ENCODE measurements at places on chromosomes 6 and 20.
A peak's percentile ranks its signal among the peaks of the same experiment; 100 is the strongest.

GRCh38 chr20:23360531-23360930, 1.5 kb upstream of the GZF1 start:
- DNase-seq, result no peak

- no peak for DNase-seq
These were observed 212.5 kb downstream of the BMP7 start for GRCh38 chr20:57053793-57054552.

DNA sequence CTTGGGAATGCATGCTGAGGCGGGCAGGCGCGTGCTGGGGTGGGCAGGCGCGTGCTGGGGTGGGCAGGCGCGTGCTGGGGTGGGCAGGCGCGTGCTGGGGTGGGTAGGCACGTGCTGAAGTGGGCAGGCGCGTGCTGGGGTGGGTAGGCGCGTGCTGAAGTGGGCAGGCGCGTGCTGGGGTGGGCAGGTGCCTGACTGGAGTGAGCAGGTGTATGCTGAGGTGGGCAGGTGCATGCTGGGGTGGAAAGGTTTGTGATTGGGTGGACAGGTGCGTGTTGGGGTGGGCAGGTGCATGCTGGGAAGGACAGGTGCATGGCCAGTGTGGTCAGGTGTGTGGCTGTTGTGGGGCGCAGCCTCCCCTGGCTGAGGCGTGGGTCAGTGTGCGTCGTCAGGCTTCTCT, 404.1 kb downstream of the CDH4 start:
- no peak for DNase-seq

DNA sequence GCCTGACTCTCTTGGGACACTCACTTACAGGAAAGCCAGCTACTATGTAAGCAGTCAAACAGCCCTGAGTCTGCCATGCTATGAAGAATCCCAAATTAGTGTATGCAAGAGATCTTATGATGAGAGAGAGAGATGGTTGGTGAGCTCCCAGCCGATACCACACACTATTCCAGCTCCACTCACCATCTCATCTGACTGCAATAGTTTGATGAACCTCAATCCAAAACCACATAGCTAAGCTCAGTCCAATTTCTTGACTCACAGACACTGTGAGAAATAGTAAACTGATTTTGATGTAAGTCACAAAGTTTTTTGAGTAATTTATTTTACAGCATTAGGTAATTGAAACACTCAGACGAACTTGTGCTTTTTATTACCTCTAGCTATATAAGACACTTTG, 441.4 kb downstream of the COL12A1 start:
- no peak for DNase-seq

DNA sequence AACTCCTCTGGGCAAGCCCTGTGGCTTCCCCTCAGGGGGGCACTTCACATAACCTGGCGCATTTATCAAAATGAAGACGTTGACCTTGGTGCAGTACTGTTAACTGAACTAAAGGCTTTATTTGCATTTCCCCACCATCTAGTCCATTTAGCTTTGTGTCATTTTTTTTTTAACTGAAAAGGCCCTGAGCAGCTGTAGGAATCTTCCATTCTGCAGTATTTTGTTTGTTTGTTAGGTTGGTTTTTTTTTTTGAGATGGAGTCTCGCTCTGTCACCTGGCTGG, 10.7 kb downstream of the TMEM181 start:
- no peak for DNase-seq

- DNase-seq, result no peak
These were observed 72.7 kb downstream of the GINS1 start for GRCh38 chr20:25480156-25480555.

- no peak for DNase-seq
These were observed 228.0 kb downstream of the CLVS2 start for GRCh38 chr6:123224077-123224476.

DNA sequence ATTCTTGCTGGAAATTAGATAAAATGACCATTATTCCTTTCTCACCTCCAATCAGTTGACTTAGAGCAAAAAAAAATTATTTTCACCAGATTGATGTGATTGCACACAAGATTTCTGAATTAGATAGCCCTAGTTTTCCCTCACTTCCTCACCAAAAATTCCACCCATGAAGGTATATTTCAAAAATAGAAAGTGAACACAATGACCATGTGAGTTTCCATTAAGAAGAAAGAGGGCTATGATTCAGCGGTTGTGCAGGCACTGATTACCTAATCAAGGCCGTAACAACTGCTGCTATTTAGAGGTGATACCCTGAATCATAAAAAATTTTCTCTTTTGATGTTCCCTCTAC, 19.5 kb upstream of the RALGAPA2 start:
- DNase-seq, result no peak

DNA sequence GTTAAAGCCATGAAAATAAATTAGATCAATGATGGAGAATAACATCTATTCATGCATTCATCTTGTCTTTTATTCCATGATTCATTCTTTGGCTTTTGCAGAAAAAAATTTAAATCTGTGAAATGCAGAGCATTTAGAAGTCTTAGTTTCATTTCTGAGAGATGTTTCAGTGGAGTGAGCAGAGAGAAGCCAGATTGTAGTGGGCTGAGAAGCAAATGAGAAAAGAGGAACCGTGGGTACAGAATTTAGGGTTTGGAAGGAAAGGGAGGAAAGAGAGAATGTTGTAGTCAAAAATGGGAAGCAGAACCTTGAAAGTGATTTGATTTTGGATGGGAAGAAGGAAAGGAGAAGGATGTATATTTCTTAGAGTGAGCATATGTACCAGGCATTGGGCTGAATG, 260.3 kb upstream of the MAN1A1 start:
- DNase-seq, result no peak

DNA sequence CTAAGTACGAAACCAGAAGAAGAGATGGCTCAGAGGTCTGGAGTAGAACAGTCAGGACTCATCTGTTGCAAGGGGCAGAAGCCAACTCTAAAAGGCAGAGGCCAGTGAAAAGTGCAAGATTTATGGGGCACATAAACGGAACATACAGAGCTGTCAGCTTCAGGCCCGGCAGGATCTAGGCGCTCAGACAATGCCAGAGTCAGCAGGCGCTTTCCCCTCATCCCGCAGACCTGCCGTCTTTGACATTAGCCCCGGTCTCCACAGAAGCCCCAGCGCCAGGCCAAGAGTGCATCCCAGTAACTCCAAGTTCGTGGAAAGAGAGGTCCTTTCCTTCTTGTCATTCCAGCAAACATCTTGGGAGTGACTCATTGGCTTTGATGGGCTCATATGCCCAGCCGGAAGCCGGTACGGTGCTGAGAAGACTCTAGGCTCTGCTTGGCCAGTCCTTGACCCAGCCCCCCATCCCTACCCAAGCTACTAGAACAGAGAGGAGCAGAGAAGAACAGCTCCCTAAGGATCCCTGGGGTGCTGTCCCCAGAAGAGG, 260.9 kb downstream of the TAF4 start:
- DNase-seq, result no peak

DNA sequence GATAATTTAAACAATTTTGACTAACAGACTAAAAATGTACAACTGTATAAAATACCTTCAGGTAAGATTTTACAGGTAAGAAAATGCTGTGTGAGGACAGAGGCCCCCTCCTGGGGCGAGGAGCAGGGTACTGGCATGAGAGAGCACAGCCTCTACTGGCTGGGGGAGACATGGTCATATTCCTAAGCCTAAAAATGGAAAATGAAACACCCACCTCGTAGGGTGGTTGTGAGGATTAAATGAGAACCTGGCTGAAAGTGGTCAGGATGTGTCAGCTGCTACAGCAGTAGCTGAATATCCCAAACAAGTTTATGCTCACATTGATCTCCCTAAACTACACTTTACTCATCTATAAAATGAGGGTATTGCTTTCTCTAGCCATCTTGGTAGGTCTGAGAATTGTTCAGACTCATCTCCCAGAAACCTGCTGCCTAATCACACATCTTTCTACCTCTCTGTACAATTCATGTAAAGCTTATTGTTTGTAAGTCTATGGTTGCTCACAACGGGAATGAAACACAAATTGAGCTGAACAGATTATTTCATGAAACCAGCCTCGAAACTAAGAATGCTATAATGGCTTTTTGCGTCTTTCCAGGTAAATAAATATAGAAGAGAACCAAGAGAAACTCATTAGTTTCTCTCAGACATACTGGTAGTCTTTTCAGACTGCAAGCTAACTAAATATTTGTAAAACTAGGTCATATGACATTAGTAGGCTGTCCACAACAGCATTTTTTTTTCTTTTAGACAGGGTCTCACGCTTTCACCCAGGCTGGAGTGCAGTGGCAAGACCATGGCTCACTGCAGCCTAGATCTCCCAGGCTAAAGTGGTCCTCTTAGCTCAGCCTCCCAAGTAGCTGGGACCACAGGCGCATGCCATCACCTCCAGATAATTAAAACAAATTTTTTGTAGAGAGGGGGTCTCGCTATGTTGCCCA, 69.6 kb downstream of the POPDC3 start:
- DNase-seq, result no peak

- no peak for DNase-seq
These were observed 13.1 kb downstream of the UQCC1 start for GRCh38 chr20:35398660-35399144.

DNA sequence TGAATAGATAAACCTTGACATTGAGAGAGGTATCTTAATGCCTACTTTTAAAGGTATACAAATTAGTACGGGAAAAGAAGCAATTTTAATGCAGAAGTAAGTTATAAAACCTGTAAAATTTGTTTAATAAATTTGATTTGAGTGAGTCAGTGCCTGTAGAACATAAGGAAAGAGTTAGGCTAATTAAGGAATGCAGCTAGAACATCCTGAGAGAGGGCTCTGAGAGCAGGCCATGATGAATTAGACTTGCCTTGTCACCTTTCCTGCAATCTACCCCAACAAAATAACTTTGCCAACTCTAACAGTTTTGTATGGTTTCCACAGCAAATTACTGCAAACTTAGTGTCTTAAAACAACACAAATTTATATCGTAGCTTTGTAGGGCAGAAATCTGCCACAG, 700.8 kb downstream of the RFPL4B start:
- DNase-seq, result no peak

DNA sequence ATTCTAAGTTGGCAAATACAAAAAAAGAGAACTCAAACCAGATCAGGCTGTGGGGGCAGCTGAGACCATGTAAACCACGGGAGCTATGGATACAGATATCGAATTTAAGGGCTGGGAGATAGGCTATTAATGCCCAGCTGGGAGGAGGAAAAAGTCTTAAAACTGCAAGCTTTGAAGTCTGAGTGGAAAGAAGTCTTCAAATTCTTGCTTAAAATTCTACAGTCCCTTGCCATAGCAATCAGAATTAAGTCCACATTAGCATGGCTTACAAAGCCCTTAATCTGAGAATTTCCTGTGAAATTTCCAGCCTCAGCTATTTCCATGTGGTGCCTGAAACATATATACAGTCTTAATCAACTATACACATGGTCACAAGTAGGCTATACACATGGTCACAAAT, 465.0 kb upstream of the HSF2 start:
- DNase-seq, result no peak

GRCh38 chr20:25389858-25390537, 637 bp downstream of the ABHD12 start:
- no peak for DNase-seq

DNA sequence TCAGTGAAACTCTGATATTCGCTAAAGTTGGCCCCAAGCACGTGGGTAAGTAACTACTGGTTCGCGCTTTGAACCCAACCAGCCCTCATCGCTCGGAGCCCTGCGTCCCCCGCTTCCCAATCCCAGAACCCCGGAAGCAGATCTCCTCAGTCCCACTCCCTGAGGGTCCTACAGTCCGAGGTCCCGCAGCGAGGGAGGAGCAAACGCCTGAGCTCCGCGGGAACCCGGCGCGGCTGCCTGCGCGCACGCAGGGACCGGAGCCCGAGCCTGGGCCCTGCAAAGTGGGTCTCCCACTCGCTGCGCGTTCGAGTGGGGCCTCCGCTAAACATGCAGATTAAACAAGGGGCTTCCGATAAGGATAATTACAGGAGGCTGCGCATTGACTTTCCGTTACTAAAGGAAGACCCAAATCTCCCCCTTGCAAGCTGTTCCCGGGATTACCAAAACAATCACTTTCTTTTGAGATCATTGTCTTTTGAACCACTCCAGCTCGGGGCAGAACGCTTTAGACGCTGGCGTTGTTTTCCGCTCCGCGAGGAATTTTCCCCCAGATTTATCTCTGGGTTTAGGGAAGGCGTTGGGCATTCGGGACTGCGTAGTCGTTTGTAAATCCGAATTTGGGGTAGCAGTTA, 1.3 kb upstream of the VSX1 start:
- DNase-seq, result no peak

GRCh38 chr6:38290133-38290799, 349.5 kb downstream of the BTBD9 start:
- DNase-seq, result no peak

GRCh38 chr6:101482606-101483005, 89.1 kb downstream of the GRIK2 start:
- DNase-seq, result no peak

DNA sequence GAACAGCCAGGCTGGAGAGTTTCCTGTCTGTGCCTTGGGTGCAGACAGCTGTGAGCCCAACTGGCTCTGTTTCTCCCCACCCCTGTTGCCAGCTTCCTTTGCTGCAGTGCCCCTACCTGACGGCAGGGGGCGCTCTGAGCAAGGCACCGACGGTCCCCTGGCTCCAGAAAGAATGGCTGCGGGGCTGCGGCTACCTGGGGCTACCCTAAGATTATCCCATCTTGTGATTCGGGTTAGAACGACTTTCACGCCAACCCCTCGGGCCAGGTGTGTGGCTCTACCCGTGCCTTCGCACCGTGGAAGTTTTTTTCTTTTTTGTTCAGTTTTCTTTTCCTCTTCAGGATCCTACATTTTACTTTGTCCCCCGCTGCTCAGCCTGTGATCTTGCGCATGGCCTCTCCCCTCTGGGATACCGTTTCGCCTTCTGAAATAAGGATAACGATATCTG, 33.4 kb upstream of the AAR2 start:
- peak; percentile 55 for DNase-seq

- no peak for DNase-seq
These were observed 635 bp downstream of the FLOT1 start for GRCh38 chr6:30741789-30742315.

DNA sequence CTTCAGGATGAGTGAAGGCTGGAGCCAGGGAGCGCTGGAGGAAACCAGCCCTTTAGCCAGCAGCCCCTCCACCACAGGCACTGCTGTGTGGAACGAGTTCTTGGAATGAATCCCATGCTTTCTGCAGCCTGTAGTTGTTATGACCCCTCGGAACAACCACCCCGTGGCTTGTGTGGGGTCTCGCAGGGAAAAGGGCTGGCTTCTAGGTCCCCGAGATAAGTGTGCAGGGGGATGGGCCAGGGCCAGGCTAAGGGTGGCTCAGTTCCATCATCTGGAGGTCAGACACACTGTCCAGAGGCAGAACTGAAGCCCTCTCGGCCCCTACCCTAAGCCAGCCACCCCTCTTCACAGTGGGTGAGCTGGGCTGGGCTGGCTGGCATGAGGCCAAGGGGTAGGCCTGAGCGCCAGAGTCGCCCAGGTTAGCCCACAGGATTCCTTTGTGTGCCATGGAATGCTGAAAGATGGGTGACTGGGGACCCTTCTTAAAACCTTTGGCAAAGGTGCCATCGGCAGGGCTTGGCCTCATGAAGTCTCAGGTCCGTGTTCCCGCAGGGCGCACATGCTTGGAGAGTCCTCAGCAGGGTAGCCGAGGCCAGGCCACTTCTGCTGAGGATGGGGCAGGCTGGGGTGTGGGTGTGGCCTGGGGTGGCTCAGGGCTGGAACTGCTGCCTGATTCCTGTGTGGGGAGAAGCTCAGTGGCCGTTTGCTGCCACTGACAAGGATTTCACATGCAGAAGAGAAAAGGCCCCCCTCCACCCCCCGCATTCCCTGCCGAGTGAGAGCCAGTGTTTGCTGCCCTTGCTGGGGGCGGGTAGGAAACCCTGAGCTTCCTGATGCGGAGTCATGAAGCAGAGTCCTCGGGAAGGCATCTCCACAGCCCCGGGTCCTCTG, 24.6 kb downstream of the SPATA2 start:
- no peak for DNase-seq

GRCh38 chr6:94511502-94512088, 1065.7 kb upstream of the MANEA start:
- no peak for DNase-seq

GRCh38 chr6:33672808-33673207, 38.7 kb downstream of the UQCC2 start:
- no peak for DNase-seq
